ENCODE measurements at places on chromosomes 3 and 15. TPM values are rescaled to one million over a fixed set of nuclear protein-coding genes. Genes with fewer than 3 reads are reported as not detected.

Gene TRAIP
- 15.0 TPM for total RNA-seq

Gene CYP1A1
- total RNA-seq, result 1.4 TPM

Gene STRA6
- 114 TPM for total RNA-seq

DNA sequence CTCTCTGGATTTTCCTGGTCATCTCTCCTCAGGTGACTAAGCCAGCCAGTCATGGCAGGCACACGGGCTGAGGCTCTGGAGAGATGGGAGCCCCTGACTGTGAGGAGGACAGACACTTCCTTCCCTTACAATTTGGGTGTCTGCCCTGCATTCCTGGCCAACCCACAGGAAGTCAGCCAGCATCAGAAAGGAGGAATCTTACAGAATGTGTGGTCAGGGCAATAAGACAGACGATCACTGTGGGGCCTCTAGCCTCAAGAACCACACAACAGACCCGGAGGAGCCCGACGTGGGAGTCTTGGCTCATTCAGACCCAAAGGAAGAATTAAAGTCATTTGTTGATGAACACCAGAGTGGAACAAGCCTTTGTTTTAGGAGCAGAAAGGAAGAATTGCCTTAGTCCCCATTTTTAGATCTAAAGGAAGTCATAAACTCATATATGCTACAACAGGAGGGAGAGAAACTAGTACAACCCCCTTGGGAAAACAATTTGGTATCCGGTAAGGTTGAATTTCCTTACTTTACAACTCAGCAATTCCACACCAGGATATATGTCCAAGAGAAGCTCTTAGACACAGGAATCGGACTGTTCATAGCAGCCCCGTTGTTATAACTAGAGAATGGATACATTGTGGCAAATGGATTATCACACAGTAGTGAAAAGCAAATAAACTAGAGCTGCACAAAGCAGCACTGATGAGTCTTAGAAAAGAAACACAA, 62.2 kb downstream of the ABTB1 start:
- DNase-seq, result peak; percentile 99

DNA sequence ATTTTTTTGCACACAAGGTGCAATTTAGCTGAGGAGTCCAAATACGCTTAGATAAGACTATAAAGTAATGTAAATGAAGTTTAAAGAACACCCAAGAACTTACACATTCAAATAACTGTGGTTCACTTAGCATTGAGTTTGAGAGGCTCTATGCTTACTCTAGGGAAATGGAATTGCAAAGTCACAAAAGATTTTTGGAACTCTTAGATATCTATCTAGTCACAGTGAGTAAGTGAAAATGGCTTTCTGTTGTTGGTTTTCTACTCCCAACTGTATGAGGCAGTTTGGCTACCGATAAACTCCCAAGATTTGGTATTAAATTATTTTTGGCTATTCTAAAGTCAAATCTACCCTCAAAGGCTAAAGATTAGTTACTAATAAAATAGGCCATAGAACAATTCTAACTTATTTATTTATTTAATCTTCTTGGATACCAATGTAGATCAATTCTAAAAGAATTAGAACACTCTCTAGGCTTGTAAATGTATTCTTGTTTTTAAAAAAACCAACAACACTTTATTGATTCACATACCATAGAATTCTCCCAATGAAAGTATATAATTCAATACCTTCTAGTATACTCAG, 165.4 kb downstream of the SNRK start:
- no peak for DNase-seq

Gene AP3B2
- 1.7 TPM for total RNA-seq

- DNase-seq, result peak; percentile 81
Observed at GRCh38 chr3:134291319-134292254, 40.9 kb upstream of the RYK start.

DNA sequence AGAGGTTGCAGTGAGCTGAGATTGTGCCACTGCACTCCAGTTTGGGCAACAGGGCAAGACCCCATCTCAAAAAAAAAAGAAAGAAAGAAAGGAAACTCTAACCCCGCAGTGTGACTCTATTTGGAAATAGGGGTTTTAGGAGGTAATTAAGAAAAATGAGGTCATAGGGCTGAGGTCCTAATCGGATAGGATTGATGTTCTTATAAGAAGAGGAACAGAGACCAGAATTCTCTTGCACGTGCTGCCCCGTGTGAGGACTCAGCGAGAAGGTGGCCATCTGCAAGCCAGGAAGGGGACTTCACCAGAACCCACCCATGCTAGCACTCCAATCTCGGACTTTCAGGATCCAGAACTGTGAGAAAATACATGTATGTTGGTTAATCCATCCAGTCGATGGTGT, 25.8 kb downstream of the KLHL6 start:
- DNase-seq, result no peak

- no peak for DNase-seq
Observed at GRCh38 chr3:137020315-137020714, 62.5 kb downstream of the IL20RB start.

DNA sequence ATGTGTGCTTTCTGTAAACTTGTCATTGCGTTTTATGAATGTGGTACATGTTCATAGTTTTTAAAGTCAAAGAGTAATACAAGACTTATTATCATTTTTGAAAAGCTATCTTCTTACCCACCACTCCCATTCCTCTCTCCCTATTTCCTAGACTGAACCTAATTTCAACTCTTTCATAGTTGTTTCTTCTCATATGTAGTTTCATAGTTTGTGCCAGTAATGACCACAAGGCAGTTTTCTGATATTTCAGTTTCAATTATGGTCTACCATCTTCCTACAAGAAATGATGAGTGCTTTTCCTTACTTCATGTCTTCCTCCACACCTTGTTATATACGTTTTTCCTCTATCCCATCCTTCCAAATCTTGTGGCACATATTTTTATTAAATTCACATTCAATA, 445.0 kb upstream of the GOLIM4 start:
- DNase-seq, result no peak

DNA sequence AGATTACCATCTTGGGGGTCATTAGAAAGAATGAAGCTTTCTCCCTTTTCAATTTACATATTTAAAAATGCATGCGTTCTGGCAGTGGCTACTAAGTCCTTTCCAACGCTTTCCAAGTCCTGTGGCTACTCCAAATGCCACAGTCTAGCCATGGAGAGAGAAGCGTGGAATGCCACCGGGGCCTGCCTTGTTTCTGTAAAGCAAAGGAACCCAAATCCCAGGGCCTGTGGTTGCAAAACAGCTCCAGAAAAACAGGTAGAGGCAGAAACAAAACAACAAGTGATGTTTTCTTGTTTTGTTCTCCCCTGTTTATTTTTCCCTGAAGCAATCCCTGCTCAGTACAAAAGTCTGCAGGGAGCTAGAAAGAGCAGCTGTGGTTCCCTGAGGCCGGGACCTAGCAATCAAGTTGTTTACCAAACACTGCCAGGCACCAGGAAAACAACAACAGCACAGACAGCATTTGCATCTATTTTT, 85.5 kb downstream of the FOXP1 start:
- DNase-seq, result no peak

Gene MRAS
- 29.6 TPM for total RNA-seq

GRCh38 chr3:34159613-34160420, 361.4 kb downstream of the PDCD6IP start:
- no peak for DNase-seq

Gene UCN2
- total RNA-seq, result 4.3 TPM

DNA sequence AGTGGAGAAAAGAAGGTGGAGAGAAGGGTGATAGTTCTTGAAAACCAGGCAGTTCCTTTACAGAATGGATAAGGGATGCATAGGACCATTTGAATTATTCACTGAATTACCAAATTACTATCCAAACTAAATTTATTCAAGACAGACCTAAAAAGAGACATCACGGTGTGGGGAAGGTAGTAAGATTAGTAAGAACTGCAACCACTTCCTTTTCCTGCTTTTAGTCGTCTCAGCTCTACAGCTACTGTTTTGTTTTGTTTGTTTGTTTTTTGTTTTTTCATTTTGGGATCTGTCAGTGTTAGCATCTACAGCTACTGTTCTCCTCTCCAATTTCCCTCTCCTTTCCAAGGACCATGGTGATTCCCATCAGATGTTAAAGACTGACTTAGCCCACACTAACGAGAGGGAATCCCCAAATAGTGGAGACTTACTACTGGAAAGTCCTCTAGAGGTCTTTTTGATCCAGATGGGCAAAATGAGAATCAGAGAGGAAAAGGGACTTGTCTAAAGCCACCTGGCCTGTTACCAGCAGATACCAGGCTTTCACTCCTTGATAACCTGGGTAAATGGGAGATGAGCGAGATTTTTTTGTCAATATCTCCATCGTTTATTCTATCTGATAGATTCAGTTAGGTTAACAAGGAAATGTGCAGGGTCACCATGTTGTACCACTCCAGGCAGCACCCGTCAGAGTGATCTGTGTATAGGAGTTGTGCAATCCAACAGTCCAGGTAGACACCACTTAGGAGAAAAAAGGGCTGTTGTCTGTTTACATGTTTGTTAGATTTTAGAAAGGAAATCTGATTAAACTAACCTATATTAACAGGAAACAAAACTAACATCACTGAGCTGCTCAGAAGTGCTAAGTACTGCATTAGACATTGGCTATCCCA, 6.0 kb downstream of the HCLS1 start:
- no peak for DNase-seq

- peak; percentile 66 for DNase-seq
Observed at GRCh38 chr3:13548696-13549622, at the start of gene FBLN2. Gene FBLN2 (plus strand): TSS chr3:13549125. CDS start chr3:13570356, 21,231 bp downstream.

Gene TIGIT
- not detected for total RNA-seq

GRCh38 chr3:144128108-144128892, 156.7 kb downstream of the DIPK2A start:
- no peak for DNase-seq

Gene BCL2A1
- total RNA-seq, result 3.0 TPM

Gene DYNC1LI1
- 56.1 TPM for total RNA-seq

DNA sequence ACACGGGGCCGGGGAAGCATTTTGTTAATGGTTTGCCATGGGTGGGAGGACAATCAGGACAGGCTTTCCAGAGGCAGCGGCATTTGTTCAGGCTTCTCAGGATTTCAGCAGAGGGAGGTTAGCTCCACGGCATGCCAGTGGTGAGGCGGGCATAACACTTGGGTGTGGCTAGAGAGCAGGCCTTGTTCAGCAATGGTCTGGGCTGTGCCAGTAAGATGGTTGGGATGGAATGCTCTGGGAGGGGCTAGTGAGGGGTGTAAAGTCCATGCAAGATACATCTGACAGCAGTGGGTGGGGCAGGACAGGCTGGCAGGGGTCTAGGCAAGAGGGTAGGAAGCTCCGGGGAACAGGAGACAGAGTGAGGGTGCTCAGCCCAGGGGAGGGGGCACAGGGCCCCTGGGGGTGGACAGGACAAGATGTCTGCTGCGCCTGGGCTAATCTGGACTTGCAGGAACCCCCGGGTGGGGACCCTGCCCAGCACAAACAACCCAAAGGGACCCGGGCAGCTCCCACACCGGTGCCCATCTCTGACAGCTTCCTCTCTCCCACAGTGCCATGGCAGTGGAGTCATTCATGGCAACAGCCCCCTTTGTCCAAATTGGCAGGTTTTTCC, 8.4 kb downstream of the TMEM43 start:
- DNase-seq, result no peak

- no peak for DNase-seq
Observed at GRCh38 chr3:85151555-85151954, 192.8 kb downstream of the CADM2 start.

Gene IL5RA
- not detected for total RNA-seq

Gene DUOXA2
- total RNA-seq, result not detected

Gene ZPLD1
- not detected for total RNA-seq

DNA sequence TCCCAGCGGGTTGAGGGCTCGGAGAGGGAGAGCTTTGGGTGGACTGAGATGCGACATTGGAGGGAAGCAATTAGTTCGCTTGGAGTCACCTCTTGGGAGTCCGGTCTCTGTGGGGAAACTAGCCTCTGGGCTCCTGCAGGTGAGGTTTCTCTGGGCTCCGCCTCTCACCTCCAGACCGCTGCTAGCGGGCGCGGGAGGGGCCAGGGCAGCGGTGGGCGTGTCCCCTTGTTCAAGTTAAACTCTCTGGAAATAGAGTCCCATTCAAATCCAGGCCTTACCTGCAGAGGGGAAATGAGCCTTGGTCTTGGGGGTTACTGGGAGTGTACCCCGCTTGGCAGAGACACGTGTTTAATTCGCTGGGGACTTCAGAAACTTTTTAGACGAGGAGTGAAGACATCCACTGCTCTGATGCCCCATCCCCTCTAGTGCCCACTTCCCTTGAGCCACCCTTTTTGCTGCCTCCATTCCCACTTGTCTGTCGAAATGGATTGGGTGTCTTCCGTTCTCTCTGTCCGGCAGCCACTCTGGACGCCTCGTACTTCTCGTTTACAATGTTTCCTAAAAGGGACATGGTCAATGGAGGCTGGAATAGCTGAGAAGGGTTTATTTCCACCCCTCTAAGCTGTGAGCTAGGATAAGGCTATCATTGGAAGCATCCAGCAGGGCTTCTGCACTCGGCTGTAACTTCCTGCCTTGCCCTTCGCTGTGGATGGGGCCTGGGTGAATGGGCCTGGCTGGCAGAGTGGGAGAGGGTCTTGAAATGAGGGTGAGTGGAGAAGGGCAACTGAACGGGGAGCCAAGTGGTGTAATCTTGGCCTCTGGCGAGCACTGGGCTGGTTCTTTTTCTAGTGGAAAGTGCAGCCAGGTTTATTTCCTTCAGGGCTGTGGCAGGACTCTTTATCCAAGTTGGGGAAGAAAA, 1.1 kb downstream of the MITF start:
- no peak for DNase-seq
